ENCODE measurements at places on chromosomes 4 and X.

DNA sequence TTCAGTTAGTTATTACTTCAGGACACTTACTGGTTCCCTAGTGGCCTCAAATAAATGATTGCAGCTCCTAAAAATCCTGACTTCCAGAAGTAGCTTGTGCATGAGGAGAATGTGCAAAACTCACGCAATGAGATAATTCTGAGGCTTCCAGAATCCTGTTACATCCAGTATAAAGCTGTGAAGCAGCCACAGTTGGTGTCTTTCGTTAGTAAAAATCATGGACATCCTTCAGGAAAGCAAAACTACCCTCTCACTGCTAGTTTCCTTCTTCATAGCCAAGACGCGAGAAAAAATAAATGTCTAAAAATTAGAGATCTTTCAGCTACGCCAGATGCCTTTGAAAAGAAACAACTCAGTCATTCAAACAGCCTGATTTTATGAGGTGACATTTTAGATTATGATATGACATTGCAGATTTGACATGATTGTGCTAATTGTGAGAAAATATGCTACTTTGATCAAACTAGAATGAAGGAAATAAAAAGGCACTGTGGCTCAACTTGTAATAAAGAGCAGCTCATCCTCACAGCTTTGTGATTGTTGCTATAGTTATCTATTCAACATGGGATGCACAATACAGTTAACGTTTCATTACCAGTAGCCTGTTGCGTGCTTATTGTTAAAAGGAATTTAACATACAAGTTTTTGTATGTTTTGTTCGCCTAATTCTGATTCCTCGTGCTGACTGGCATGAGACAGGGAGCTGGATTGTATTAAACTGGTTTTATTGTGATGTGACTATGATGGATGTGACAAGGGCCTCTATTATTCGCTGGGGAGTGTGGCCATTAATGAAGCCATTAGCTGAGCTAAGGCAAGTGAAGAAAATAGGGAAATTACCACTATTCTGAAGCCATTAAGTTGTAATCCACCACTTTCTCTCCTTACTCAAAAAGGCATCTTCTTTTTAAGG, 40.5 kb downstream of the AFF2 start:
- no peak for DNase-seq
- H3K36me3 ChIP-seq, result no peaks in the 10 kb centered on the region
- H3K27ac ChIP-seq, result no peak overlapping the region
- no peaks in the 10 kb centered on the region for H3K4me1 ChIP-seq
- H3K27me3 ChIP-seq, result no peaks in the 10 kb centered on the region
- H3K4me3 ChIP-seq, result no peak overlapping the region

DNA sequence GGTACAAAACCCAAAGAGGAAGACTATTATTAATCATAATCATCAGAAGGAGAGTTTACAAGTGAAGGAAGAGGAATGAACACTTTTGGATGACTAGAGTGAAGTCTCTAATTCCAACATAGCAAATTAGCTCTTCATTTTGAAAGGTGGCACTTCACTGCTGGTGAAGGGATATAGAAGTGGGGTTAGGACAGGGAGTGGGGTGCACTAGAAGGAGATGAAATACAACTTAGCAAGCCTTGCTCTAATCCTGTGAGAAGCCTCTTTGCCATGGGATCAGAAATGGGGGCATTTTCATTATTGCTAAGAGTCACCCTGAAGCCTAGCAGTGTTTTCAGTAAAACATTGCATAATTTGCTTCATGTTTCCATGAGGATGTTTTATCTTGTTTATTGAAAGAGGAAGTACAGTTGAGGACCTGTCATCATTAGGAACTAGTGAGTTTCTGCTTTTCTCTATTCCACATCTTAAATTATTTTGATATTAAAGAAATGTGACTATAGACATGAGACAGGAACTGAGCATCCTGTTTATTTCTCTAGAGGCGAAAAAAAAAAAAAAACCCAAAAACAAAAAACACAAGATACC, 9.3 kb upstream of the GRPR start:
- DNase-seq, result no peak
- H3K4me1 ChIP-seq, result no peaks in the 10 kb centered on the region
- H3K36me3 ChIP-seq, result no peaks in the 10 kb centered on the region
- H3K27me3 ChIP-seq, result no peaks in the 10 kb centered on the region
- no peak overlapping the region for H3K27ac ChIP-seq

DNA sequence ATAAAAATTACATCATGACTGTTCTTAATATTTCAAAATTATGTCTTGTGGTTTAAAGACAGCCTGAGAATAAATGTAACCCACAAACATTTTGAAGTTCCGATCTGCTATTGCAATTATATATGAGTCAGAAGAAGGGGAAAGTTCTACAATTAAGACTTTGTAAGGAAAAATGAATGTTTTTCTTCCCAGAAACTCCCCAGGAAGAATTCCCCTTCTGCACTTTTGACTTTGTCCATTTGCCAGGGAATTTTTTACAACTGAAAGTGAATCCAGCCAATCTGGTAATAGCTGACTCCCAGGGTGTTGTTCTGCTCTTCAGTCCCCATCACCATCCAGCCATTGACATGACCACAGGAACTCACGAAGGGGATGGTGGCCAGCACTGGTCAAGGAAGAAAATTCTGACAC, 61.6 kb upstream of the NOCT start:
- no peaks in the 10 kb centered on the region for H3K36me3 ChIP-seq
- H3K4me3 ChIP-seq, result no peak overlapping the region
- DNase-seq, result no peak
- H3K27me3 ChIP-seq, result no peaks in the 10 kb centered on the region

- H3K4me1 ChIP-seq, result peaks cover 30% of the 10 kb centered on the region
- H3K27me3 ChIP-seq, result no peaks in the 10 kb centered on the region
- H3K36me3 ChIP-seq, result no peaks in the 10 kb centered on the region
- H3K27ac ChIP-seq, result peak overlapping the region; percentile 77
Measured at GRCh38 chr4:7964459-7964858, 24.8 kb upstream of the AFAP1 start.

DNA sequence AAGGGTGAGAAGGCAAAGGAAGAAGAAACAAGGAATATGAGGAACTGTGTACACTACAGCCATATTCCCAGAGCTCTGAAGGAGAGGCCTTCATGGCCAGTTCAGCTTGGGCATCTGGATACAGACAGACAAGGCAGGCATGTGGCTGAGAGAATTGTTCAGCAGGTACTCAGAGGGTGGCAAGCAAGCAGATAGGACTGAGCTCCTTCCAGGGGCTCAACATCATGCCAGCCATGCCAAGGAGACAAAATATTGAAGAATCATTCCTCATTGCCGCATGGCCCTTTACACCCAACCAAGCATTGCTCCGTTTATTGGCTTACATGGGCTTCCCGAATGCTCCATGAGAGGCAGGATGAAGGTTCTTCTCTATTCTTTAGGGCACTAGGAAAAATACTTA, 78.5 kb upstream of the EFNB1 start:
- H3K36me3 ChIP-seq, result no peaks in the 10 kb centered on the region
- no peaks in the 10 kb centered on the region for H3K4me1 ChIP-seq
- no peak overlapping the region for H3K4me3 ChIP-seq
- H3K27me3 ChIP-seq, result no peaks in the 10 kb centered on the region
- DNase-seq, result no peak
- H3K27ac ChIP-seq, result no peak overlapping the region

DNA sequence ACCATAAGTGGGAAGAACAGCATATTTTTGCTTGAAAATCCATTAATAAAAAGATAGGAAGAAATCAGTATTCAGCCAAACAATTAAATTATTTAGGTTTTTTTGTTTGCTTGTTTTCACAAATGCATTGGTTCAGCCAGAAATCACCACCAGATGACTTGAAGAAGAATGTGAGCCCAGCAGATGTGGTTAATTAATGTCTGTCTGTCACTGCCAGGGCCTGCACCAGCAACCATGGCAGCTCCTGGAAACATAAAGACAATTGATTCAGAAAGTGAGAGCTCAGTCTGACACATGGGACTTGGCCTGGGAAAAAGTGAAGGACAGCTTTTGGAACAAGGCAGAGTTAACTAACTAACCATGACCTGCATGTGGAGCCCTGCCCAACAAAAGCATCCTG, 74.0 kb downstream of the MAOB start:
- H3K4me3 ChIP-seq, result no peak overlapping the region
- H3K36me3 ChIP-seq, result no peaks in the 10 kb centered on the region
- H3K27me3 ChIP-seq, result no peaks in the 10 kb centered on the region
- no peak overlapping the region for H3K27ac ChIP-seq

DNA sequence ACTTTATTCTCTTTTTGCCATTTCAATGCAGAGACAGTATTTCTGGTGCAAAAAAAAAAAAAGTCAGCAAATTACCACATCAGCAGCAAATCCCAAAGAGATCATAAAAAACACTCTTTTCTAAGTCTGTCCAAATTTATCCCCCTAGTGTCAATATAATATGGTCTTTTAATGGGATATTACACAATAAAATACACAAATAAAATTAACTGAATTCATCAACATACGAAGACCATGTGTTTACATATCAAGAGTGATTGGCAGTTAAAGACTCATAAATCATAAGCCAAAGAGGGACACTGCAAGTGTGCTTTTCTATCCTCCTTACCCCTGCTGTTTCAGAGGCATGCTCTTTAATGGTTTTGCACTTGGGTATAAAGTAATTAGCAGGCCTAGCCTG, 340.2 kb upstream of the DKK2 start:
- H3K4me1 ChIP-seq, result no peaks in the 10 kb centered on the region
- DNase-seq, result no peak
- H3K27ac ChIP-seq, result no peak overlapping the region

- H3K27ac ChIP-seq, result no peak overlapping the region
- H3K4me1 ChIP-seq, result peaks cover 35% of the 10 kb centered on the region
- no peak overlapping the region for H3K4me3 ChIP-seq
Measured at GRCh38 chr4:41991916-41992767, 1.8 kb downstream of the SLC30A9 start.

DNA sequence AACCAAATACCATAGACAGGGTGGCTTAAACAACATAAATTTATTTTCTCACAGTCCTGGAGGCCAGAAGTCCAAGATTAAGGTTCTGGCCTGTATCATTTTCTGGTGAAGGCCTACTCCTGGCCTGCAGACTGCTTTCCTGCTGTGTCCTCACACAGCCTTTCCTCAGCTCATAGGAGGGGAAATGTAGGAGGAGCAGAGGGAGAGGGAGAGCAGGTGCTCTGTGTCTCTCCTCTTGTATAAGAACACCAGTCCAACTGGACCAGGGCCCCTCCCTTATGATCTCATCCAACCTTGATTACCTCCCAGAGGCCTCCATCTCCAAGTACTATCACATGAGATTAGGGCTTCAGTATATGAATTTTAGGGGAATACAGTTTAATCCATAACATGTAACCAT, 34.3 kb downstream of the RAPGEF2 start:
- DNase-seq, result no peak
- no peak overlapping the region for H3K27ac ChIP-seq
- no peaks in the 10 kb centered on the region for H3K36me3 ChIP-seq
- H3K27me3 ChIP-seq, result no peaks in the 10 kb centered on the region
- no peak overlapping the region for H3K4me3 ChIP-seq

GRCh38 chrX:48999030-48999429, 3.0 kb downstream of the GRIPAP1 start:
- peaks cover 16% of the 10 kb centered on the region for H3K4me1 ChIP-seq
- H3K27ac ChIP-seq, result no peak overlapping the region
- H3K36me3 ChIP-seq, result peaks cover 51% of the 10 kb centered on the region
- H3K4me3 ChIP-seq, result no peak overlapping the region
- H3K27me3 ChIP-seq, result no peaks in the 10 kb centered on the region
- no peak for DNase-seq

- H3K27me3 ChIP-seq, result no peaks in the 10 kb centered on the region
- DNase-seq, result no peak
- H3K36me3 ChIP-seq, result no peaks in the 10 kb centered on the region
- no peak overlapping the region for H3K4me3 ChIP-seq
- no peaks in the 10 kb centered on the region for H3K4me1 ChIP-seq
Measured at GRCh38 chrX:142549923-142550322, 344.8 kb upstream of the MAGEC2 start.

DNA sequence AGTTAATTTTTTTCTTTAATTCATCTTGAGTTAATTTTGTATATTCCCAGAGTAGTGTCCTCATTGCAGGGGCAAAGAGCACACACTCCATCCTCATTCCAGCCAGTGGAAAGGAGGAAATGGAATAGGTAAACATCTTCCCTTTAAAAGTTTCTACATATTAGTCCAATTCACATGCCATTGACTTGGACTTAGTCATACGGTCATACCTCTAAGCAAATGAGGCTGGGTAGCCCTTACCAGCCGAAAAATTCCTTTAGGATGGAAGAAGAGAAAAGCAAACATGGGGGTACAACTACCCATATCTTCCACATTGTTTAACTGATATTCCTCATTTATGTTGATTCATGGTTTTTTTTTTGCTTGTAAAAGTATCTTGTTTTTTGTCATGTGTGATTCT, 37.4 kb upstream of the NDP start:
- H3K27ac ChIP-seq, result no peak overlapping the region
- no peaks in the 10 kb centered on the region for H3K4me1 ChIP-seq
- H3K4me3 ChIP-seq, result no peak overlapping the region
- no peaks in the 10 kb centered on the region for H3K36me3 ChIP-seq
- DNase-seq, result no peak

DNA sequence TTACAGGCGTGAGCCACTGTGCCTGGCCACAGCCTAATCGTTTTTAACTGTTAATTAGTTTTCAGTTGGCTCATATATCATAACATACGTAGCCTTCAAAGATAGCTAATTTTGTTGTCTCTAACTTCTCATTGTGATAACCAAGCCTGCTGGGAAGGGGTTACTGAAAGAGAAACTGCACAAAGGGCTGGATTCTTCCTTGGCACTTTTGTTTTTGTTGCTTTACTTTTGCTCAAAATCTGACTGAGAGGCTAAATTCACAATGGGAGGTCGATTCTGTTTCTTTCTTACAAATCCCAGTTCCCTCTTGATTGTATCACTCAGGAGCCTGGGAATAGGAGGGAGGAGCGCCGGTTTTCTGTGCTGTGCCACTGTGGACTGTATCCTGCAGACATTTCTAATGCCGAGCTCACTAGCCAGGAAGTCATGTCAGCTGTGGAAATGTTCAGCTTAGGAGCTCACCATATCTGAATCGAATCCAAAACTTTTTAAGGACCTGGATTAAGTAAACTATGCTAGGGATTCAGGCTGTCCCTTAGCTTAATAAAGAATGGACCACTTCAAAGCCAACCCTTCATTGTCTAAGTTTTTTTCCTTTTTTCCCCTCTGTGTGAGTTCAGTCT, 120.5 kb upstream of the FAT1 start:
- no peak for DNase-seq
- peak overlapping the region; percentile 24 for H3K4me3 ChIP-seq
- H3K27me3 ChIP-seq, result no peaks in the 10 kb centered on the region
- peak overlapping the region; percentile 59 for H3K27ac ChIP-seq

- no peaks in the 10 kb centered on the region for H3K36me3 ChIP-seq
- DNase-seq, result no peak
- peaks cover 20% of the 10 kb centered on the region for H3K4me1 ChIP-seq
- H3K4me3 ChIP-seq, result no peak overlapping the region
Measured at GRCh38 chrX:78514852-78515251, 144.3 kb downstream of the RTL3 start.

Measured in esophagus squamous epithelium (tissue), 5 donors.